ENCODE measurements at places on chromosomes 7 and 10. TPM values are rescaled to one million over a fixed set of nuclear protein-coding genes. Genes with fewer than 3 reads are reported as not detected.

GRCh38 chr10:43647576-43647975 is 1.1 kb downstream of the ZNF32 start:
- H3K4me1 ChIP-seq: no peaks in the 10 kb centered on the region
- no peaks in the 10 kb centered on the region for H3K27me3 ChIP-seq
- peaks cover 10% of the 10 kb centered on the region for H3K36me3 ChIP-seq
- DNase-seq: no peak

DNA sequence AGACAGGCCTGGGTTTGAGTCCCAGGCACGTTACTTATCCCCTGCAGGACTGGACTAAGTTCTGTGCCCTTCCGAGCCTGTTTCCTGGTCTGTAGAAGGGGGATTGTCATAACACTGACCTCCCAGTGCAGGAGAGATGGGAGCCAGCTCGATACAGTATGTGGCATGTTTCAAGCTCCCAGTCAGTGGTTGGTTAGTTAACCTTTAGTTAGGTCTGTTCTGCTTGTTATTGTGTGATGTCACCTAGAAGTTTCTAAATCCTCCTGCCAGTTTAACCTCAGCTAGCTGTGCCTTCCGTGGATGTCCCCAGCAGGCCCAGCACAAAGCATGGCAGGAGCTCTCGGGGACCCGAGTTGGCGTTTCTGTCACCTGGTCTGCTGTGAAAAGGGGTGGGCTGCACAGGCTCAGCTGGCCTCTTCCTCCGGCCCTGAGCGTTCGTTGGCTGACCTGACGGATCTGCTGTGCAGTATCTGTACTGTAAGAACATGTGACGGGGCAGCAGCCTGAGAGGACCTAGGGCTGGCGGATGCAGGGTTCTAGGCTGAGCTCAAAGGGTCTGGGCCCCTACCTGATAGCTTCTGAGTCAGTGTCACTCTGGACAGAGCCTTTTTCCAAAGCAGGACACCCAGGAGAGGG is 53.0 kb downstream of the SPOCK2 start:
- H3K27me3 ChIP-seq: peaks cover 7% of the 10 kb centered on the region
- H3K27ac ChIP-seq: no peak overlapping the region
- no peak overlapping the region for H3K4me3 ChIP-seq
- DNase-seq: no peak
- no peaks in the 10 kb centered on the region for H3K36me3 ChIP-seq

DNA sequence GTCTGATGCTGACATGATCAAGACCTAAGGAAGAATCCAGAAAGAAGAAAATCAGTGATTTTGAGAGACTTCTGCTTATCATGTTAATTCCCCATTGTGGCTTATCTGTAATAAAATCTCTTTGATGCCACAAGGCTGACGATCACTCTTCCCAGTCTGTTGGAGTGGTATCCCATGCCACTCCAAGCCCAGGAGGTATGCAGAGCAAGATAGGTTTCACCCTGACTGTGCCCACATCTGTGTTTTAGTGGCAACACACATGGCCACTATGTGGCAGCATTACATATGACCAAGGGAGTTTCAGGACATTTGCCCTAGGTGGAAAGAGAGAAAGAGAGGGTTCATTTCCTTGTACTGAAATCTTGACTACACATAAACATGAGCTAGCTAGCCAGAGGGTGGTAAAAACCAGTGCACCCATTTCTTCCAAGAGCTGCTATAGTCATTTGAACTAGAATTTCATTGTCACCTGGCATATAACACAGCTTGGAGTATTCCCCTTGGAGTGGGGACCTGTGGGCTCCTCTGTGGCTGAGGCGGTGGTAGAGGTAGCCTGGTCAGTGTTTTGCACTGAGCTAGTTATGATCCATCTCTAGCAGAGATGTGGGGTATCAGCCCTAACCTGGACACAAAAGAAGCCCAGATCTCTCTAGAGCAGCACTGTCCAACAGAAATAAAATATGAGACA is 20.8 kb downstream of the LAMB4 start:
- H3K36me3 ChIP-seq: no peaks in the 10 kb centered on the region
- H3K4me1 ChIP-seq: peaks cover 3% of the 10 kb centered on the region
- no peak overlapping the region for H3K4me3 ChIP-seq
- DNase-seq: no peak

SKIDA1 gene
- total RNA-seq: 0.51 TPM

COL28A1 gene
- under 0.01 TPM for total RNA-seq

DNA sequence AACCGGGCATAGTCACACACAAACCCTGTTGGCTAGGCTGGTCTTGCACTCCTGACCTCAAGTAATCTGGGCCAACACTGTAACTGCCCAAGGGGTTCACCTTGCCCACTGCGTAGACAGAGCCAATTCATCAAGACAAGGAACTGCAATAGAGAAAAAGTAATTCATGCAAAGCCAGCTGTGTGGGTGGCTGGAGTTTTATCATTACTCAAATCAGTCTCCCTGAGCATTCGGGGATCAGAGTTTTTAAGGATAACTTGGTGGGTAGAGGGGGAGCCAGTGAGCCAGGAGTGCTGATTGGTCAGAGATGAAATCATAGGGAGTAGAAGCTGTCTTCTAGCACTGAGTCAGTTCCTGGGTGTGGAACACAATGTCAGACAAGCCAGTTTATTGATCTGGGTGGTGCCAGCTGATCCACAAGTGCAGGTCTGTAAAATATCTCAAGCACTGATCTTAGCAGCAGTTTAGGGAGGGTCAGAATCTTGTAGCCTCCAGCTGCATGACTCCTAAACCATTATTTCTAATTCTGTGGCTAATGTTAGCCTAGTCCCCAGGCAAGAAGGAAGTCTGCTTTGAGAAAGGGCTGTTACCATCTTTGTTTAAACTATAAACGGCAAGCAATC is 15.6 kb upstream of the FXYD4 start:
- peak; percentile 67 for DNase-seq
- H3K4me1 ChIP-seq: no peaks in the 10 kb centered on the region
- no peaks in the 10 kb centered on the region for H3K36me3 ChIP-seq
- H3K27ac ChIP-seq: no peak overlapping the region

GRCh38 chr10:83555264-83555663 is 584.0 kb upstream of the GHITM start:
- DNase-seq: no peak
- no peaks in the 10 kb centered on the region for H3K27me3 ChIP-seq
- H3K27ac ChIP-seq: no peak overlapping the region
- no peak overlapping the region for H3K4me3 ChIP-seq
- H3K36me3 ChIP-seq: no peaks in the 10 kb centered on the region

TAS2R4 gene
- total RNA-seq: 1.5 TPM

- peak; percentile 90 for DNase-seq
- no peaks in the 10 kb centered on the region for H3K36me3 ChIP-seq
- H3K4me1 ChIP-seq: peaks cover 22% of the 10 kb centered on the region
- H3K27me3 ChIP-seq: no peaks in the 10 kb centered on the region
- peak overlapping the region; percentile 3 for H3K27ac ChIP-seq
Measured at GRCh38 chr10:60963441-60964256, 19.7 kb upstream of the RHOBTB1 start.

PROSER2 gene
- 1.8 TPM for total RNA-seq

GRCh38 chr7:22860784-22861482 is 38.3 kb upstream of the TOMM7 start:
- DNase-seq: no peak
- no peak overlapping the region for H3K4me3 ChIP-seq

ASZ1 gene
- not detected for total RNA-seq

ATOH7 gene
- not detected for total RNA-seq

IFIT1B gene
- total RNA-seq: not detected

- H3K27me3 ChIP-seq: no peaks in the 10 kb centered on the region
- no peaks in the 10 kb centered on the region for H3K36me3 ChIP-seq
Measured at GRCh38 chr7:133934262-133934976, 192.7 kb upstream of the LRGUK start.

DNA sequence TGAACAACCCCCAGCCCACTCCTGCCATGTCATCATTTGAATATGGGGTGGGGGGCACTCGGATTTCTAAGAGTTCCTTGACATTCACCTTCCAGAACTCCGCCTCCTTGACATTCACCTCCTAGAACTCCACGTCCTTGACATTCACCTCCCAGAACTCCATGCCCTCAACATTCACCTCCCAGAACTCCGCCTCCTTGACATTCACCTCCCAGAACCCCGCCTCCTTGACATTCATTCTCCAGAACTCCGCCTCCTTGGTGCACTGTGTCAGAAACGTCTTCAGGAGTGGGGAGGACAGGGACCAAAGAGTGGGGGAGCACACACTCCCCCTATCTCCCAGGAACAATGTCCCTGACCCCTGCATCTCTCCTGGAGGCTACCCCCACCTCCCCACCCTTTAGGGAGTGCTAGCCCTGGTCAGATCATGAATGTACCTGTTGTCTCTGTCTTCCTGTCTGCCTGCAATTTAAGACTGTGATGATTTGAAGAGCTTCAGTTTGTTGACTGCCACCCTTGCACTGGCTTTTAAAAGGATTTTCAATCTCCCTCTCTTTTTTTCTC is 110.1 kb downstream of the NPTX2 start:
- no peak overlapping the region for H3K27ac ChIP-seq
- no peak for DNase-seq
- no peaks in the 10 kb centered on the region for H3K4me1 ChIP-seq
- no peaks in the 10 kb centered on the region for H3K27me3 ChIP-seq
- H3K4me3 ChIP-seq: no peak overlapping the region

- no peaks in the 10 kb centered on the region for H3K4me1 ChIP-seq
- no peaks in the 10 kb centered on the region for H3K36me3 ChIP-seq
- H3K4me3 ChIP-seq: no peak overlapping the region
- H3K27me3 ChIP-seq: no peaks in the 10 kb centered on the region
- H3K27ac ChIP-seq: peak overlapping the region; percentile 45
Measured at GRCh38 chr7:17123020-17123419, 175.4 kb upstream of the AHR start.

GRCh38 chr10:101903827-101904550 is 60.4 kb upstream of the KCNIP2 start:
- H3K4me1 ChIP-seq: no peaks in the 10 kb centered on the region
- no peak overlapping the region for H3K4me3 ChIP-seq
- no peak overlapping the region for H3K27ac ChIP-seq
- no peak for DNase-seq
- H3K27me3 ChIP-seq: no peaks in the 10 kb centered on the region

- no peak overlapping the region for H3K4me3 ChIP-seq
- H3K36me3 ChIP-seq: no peaks in the 10 kb centered on the region
- DNase-seq: no peak
- no peak overlapping the region for H3K27ac ChIP-seq
Measured at GRCh38 chr10:7492660-7493046, 81.8 kb upstream of the SFMBT2 start.

- peak overlapping the region; percentile 79 for H3K4me3 ChIP-seq
- H3K27ac ChIP-seq: peak overlapping the region; percentile 31
- DNase-seq: peak; percentile 57
- H3K36me3 ChIP-seq: peaks cover 6% of the 10 kb centered on the region
- peaks cover 18% of the 10 kb centered on the region for H3K4me1 ChIP-seq
Measured at GRCh38 chr7:818031-818699, 14.1 kb upstream of the SUN1 start.

GRCh38 chr7:130102588-130102987 is 32.3 kb downstream of the KLHDC10 start:
- no peak overlapping the region for H3K27ac ChIP-seq
- H3K36me3 ChIP-seq: no peaks in the 10 kb centered on the region
- DNase-seq: no peak
- no peaks in the 10 kb centered on the region for H3K4me1 ChIP-seq

DNA sequence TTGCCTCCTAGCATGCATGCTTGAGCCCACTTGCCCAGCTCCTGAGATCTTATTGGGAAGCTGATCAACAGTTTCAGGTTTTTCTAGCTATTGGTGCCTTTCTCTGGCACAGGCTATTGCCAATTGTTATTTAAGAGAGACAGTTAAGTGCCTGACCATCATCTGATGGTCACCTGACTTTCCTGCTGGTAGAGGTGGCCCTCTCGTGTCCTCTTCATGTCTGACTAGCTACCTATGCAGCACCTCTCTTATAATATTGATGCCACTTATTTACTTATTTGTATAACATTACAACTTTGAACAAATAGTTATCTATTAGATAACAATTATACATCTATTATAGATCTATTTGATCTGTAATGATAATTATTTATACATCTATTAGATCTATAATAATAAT is 205.9 kb upstream of the SEMA3D start:
- no peaks in the 10 kb centered on the region for H3K36me3 ChIP-seq
- no peak overlapping the region for H3K27ac ChIP-seq
- H3K27me3 ChIP-seq: no peaks in the 10 kb centered on the region
- no peak for DNase-seq

LRRD1 gene
- total RNA-seq: 0.17 TPM

GRCh38 chr10:43078175-43078985 is 1.5 kb downstream of the RET start:
- no peak for DNase-seq
- H3K36me3 ChIP-seq: no peaks in the 10 kb centered on the region
- H3K4me3 ChIP-seq: no peak overlapping the region
- H3K27me3 ChIP-seq: peaks cover 6% of the 10 kb centered on the region

DNA sequence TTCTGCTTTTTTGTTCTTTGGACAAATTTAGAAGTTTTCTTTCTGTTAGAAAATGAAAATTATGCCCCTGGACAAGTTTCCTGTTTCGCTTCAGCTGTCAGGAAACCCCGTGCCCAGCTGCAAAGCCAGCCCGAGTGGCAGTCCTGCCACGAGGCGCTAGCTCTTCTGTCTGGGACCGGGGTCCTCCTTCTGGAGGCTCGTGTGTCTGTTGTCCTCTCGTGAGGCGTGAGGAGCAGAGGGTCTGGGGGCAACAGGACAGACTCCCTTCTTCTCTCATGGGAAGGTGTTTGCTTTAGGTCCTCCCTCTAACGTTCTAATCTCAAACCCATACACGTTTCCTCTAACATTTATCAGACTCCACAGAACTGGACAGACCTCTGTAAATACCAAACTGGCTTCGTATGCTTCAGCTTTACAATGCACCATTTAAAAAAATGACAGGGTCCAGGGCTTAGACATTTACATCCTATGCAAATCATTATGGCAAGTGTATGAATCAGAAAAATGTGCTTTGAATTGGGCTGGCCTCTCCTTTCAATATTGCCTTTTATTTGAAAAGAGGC is 184.5 kb upstream of the SHH start:
- H3K27ac ChIP-seq: no peak overlapping the region
- H3K27me3 ChIP-seq: no peaks in the 10 kb centered on the region
- no peak for DNase-seq
- no peaks in the 10 kb centered on the region for H3K36me3 ChIP-seq
- H3K4me1 ChIP-seq: no peaks in the 10 kb centered on the region

DNA sequence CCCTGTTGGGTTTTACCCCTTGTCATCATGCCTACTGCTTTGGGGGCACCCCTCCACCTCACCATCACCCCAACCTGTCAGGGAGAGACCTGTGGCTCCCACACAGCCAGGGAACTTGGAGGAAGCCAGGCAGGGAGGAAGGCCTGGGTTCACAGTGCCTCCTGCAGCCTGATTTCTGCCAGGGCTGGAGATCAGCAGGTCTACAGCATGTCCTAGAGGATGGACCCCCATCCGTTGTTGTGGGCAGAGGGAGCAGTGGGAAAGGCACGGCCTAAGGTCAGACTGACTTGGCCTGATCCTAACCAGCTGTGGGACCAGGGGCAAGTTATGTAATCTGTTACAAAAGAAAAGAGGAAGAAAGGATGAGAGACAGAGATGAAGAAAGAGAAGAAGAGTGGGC is 28.2 kb downstream of the ZCCHC24 start:
- H3K4me3 ChIP-seq: no peak overlapping the region
- no peak for DNase-seq
- H3K27ac ChIP-seq: no peak overlapping the region
- peaks cover 32% of the 10 kb centered on the region for H3K4me1 ChIP-seq
- H3K27me3 ChIP-seq: no peaks in the 10 kb centered on the region

Measured in fibroblast of lung (primary cell).